ENCODE measurements at places on chromosomes 4 and X.

GRCh38 chrX:65821721-65822496 is 154.5 kb downstream of the MSN start:
- no peak for DNase-seq

DNA sequence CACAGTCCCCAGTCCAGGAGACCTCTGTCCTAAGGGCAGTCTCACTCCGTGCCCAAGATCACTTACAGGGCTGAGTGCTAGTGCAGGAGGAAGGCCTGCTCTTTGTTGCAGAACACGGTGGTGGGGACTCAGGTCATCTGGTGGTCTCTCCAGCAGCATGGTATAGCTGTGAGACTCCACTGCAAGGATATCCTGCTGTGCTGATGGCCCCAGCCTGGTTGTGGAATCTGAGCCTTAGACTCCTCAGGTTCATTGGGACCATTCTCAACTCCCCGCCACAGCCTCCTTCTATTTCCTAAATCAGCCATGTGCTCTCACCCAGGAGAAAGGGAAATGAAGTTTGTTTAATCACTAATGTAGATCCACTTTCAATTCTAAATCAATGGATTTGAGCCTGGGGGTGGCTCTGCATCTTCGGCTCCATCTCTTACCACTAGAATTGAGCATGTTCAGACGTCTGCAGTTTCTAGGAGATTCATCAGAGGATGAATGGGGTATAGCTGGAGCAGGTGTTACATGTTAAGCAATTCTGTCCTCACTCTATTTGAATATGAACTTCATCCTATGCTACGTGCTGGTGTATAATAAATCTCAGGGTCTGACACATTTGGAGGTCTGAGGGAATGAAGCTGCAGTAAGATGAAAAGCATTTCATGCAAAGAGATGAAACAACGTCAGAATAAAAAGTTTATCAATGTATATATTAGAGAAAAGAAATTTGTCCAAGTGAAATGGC is 189.2 kb downstream of the MGST2 start:
- no peak for DNase-seq

DNA sequence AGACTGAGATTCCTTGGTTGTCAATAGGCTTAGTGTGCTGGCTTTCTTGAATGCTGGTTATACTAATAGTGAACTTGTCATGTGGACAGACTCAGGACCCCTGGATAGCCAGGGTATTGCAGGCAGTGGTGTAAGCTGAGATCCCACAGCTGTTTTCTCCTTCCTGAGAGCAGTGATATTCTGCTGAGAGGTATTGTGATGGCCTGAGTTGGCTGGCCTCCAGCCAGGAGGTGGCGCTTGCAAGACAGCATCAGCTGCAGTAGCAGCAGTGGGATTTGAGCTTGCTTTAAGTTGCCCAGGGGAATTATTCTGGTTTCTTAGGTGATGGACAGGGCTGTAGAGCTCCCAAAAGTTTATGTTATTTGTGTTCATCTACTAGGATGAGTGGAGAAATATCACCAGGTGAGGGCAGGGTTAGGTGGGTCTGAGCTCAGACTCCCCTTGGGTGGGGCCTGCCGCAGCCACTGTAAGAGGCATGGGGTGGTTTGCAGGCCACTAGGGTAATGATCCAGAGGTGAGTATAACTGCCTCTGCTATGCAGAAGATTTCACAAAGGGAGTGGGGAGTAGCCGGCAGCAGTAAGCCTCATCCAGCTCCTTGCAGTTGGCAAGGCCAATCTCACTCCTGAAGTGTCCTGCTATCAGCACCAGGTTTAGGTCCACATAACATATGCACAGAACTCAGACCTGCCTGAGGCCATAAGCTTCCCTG is 66.2 kb downstream of the IL15 start:
- DNase-seq: no peak

DNA sequence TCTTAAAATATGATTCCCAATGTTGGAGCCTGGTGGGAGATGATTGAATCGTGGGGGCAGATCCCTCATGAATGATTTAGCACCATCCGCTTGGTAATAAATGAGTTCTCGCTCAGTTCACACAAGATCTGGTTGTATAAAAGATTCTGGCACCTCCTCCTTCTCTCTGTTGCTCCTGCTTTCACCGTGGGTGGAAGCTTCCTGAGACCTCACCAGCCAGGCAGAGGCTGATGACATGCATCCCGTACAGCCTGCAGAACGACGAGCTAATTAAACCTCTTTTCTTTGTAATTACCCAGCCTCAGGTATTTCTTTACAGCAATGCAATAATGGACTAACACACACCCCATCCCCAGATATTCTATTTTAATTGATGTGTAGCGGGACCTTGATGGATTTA is 162.2 kb downstream of the NPFFR2 start:
- DNase-seq: no peak

GRCh38 chrX:95889279-95889678 is 795.4 kb upstream of the DIAPH2 start:
- DNase-seq: no peak

DNA sequence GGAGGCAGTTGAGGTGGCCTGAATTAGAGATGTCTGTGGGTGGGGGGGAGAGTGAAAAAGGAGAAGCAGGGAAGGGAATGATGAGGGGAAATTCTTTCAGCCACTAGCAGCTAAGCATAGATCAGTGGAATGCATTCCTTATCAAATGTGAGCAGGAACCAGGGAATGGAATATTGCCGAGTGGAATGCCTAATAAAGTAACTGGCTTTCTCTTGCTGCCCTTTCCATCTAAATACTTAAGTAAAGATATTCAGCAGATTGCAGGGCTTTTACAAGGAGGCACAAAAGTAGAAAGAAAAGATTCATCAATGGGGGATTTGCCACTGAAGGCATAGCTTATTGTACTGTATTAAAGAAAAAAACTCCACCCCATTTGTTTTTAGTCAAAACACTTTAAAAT is 263.0 kb upstream of the RPS6KA3 start:
- no peak for DNase-seq

GRCh38 chr4:106062452-106062875 is 167.2 kb downstream of the NPNT start:
- DNase-seq: no peak

- DNase-seq: no peak
Measured at GRCh38 chr4:154490583-154491340, 837 bp downstream of the DCHS2 start.

- no peak for DNase-seq
Measured at GRCh38 chr4:22407361-22407760, 108.5 kb downstream of the ADGRA3 start.

DNA sequence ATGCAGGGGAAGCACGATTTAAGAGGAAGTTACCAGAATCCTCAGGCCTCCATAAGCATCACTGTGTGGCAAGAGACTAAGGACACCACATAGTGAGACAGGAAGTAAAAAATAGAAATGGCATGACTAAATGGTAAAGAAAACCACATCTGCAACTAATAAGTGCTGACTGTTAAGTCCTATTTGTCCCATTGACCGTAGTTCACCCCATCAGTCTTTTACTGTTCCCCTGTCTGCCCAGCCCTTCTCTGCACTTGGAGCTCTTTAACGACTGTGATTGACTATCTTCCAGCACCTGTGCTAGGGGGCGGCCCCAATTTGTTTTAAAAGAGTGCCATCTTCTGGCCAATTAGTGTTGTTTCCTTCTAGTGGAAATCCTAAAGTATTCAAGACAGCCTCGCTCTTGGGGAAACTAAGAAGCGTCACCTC is 94.2 kb downstream of the MAOA start:
- DNase-seq: peak; percentile 22

DNA sequence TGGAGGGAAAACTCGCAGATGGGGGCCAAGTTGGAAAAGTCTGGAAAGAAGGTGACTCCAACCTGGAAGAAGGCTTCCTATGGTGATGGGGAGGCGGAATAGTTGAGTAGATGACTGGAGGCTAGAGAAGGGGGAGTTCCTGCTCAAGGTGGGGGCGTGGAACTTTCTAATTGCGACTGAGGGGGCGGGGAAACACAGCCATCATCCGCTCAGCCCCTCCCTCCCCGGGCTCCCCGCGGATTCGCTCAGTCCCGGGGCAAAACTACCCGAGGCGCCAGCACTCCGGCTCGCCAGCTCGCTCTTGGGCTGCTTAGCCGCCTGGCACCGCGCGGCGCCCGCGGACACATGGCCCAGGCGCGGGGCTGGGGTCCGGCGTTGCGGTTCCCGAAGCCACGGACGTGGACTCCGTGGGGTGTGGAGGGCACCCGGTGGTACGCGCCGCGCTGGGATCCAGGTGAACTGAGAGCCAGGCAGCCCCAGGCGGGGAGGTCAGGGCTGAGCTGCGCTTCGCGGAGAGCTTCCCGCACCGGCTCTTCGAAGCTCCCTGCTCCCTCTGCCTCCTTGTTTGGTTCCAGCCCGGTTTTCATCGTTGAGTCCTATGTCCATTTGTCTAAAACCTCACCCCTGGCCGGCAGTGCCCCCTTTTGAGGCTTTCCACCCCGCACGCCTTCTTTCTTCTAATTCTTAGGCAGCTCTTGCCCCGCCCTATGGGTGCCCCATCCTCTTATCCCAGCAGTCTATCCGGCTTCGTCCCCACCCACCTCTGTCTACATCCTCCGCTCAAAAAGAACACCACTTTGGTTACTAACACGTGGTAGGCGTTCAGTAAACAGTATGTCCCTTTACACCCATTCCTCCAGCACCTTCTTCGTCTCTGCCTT is 38.9 kb downstream of the STARD8 start:
- no peak for DNase-seq

- DNase-seq: no peak
Measured at GRCh38 chr4:25958110-25958509, 44.1 kb downstream of the SMIM20 start.

- no peak for DNase-seq
Measured at GRCh38 chr4:168725930-168726329, 229.1 kb downstream of the PALLD start.

DNA sequence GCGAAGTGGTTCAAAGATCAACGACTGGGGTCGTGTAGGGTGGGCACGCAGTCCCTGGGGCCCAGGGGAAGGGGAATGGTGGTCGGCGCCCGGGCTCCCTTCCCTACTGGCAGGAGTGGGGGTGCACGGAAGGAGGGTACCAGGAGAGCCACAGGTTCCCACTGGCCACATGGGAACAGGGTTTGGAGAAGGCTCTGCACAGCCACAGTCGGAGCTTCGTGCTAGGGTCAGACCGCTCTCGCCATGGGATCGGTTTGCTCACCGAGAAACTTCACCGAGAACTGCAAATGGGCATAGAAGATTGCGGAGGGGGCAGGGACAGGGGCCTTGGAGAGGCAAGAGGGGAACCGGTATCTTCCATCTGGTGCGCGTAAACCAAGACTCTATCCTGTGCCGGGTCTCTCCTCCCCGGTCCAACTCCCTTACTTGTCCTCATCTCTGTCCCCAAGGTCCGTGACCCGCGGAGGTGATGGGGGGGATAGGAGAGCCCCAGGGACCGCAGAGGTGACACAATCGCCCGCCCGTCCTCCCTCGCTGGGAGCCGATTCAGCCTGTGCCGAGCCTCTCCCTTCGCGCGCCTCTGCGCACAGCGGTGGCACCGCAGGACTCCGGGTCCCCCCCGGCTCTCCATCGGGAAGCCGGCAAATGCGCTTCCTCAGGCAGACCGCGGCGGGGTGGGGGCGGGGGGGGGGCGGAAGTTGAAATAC is 1.0 kb downstream of the SCD5 start:
- no peak for DNase-seq

GRCh38 chrX:119945481-119945880 is 1.9 kb upstream of the NKAP start:
- DNase-seq: no peak

- no peak for DNase-seq
Measured at GRCh38 chr4:110412354-110413065, 63.4 kb upstream of the ENPEP start.

GRCh38 chr4:72505314-72505744 is 63.7 kb downstream of the ADAMTS3 start:
- no peak for DNase-seq

- no peak for DNase-seq
Measured at GRCh38 chr4:129804461-129804981, 708.6 kb downstream of the C4orf33 start.

- no peak for DNase-seq
Measured at GRCh38 chr4:84238247-84239090, 260.6 kb downstream of the NKX6-1 start.

- no peak for DNase-seq
Measured at GRCh38 chrX:44915361-44915868, 42.4 kb downstream of the KDM6A start.

- DNase-seq: no peak
Measured at GRCh38 chrX:143472347-143472938, 44.8 kb downstream of the SPANXN3 start.

DNA sequence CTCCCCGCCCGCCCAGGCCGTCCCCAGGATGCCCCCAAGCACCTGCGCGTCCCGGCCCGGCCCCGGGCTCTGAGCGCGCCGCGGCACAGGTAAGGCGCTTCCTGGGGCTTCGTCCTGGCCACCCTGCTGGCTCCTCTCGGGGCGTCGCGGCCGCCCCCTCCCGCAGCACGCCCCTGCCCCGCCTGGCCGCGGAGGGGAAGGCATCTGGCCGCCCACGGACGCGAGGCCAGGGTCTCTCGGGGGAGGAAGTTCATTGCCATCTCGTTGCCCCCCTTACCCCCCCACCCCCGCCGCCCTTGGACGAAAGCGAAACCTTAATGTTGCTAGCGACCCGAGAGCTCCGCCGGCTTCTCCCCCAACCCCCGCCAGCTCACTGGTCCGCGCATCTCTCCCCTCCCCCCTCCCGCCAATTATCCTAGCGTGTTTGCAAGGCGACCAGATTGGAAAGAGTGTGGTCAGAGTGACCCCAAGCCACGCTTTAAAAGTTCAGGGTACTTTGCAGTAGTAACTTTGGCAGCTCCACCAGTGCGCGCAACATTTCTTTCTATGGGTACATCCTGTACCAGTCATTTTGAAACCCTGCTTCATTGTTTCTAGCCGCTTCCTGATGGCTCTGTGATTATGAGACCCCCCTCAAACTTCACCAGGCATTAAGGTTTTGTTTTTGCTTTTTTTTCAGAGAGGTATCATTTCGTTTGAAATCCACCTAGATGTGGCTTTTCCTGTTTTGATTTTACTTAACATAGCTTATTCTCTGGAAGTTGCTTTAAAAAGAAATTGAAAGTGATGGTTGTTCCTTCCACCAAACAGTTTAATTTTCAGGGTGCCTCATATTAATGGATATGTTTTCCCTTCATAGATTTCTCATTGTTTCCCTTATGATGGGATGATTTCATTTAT is 626 bp downstream of the TBC1D1 start:
- DNase-seq: peak; percentile 16

- DNase-seq: no peak
Measured at GRCh38 chr4:84597450-84597849, 14.5 kb downstream of the CDS1 start.

DNA sequence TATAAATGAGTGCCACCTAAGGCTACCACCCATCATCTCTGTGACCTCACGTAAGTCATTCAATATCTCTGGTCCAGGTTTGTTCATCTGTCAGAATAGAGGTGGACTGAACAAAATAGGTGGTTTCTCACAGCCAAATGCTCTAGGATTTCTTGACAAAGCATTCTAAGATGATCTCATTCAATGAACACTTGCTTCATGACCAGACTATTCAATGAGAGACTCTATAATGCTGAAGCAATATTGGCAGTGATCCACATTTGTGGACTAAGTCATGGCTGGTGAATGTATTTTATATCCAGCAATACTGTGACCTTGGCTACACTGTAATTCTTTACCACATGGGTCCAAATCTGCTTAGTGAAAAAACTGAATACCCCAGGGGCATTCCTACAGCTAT is 37.9 kb downstream of the LDB2 start:
- no peak for DNase-seq
